ENCODE measurements at places on chromosomes 3 and 15. TPM values are rescaled to one million over a fixed set of nuclear protein-coding genes. Genes with fewer than 3 reads are reported as not detected.
A peak's percentile ranks its signal among the peaks of the same experiment; 100 is the strongest.

Gene FAM81A
- total RNA-seq: 1.0 TPM

Gene IQCF5
- not detected for total RNA-seq

GRCh38 chr15:92021792-92022191 lies 168.3 kb downstream of the SLCO3A1 start:
- H3K27ac ChIP-seq: no peak overlapping the region
- no peaks in the 10 kb centered on the region for H3K4me1 ChIP-seq
- H3K27me3 ChIP-seq: peaks cover 78% of the 10 kb centered on the region
- DNase-seq: no peak
- H3K36me3 ChIP-seq: no peaks in the 10 kb centered on the region

GRCh38 chr3:15795651-15796308 lies 2.0 kb downstream of the ANKRD28 start:
- no peak for DNase-seq
- H3K4me1 ChIP-seq: peaks cover 45% of the 10 kb centered on the region
- no peak overlapping the region for H3K4me3 ChIP-seq
- peak overlapping the region; percentile 75 for H3K27ac ChIP-seq
- H3K36me3 ChIP-seq: peaks cover 19% of the 10 kb centered on the region
